Stomach (tissue), 19 donors: ENCODE measurements at places on chromosomes 7 and 10. TPM values are rescaled to one million over a fixed set of nuclear protein-coding genes. Genes with fewer than 3 reads are reported as not detected.

GRCh38 chr10:3750006-3750816, 34.8 kb downstream of the KLF6 start:
- DNase-seq: peak; percentile 78
- H3K27me3 ChIP-seq: no peaks in the 10 kb centered on the region
- H3K4me1 ChIP-seq: peaks cover 29% of the 10 kb centered on the region
- peak overlapping the region; percentile 23 for H3K4me3 ChIP-seq
- peak overlapping the region; percentile 10 for H3K27ac ChIP-seq

DNA sequence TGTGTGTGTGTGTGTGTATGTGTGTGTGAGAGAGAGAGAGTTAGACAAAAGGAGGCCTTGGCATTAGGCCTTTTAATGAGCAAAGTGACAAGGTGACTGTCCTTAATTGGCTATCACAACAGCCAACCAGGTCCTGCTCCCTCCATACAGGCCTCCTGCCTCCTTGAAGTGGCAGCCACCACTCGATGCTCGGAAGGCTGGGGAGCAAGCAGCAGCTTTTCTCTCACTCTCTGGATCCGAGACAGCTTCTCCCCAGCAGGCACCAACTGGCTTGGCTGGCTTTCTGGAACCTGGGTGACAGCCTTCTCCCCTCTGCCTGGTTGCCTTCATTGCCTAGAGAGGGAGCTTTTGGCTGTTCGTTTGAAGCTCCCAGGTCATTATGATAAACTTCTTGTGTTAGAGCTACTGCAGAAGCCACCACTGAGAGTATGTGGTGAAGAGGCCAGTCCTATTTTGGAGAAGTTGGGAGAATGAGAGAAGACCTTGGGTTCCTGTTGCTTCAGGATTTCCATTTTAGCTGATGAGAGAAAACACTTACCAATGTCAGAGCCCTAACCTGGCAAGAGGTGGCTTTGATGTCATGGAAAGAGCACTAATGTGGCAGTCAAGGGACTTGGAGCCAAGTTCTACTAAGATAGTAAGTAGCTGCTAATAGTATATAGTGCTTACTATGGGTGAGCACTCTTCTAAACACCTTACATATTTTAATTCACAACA, 37.6 kb downstream of the RPS24 start:
- H3K4me1 ChIP-seq: no peaks in the 10 kb centered on the region
- no peaks in the 10 kb centered on the region for H3K36me3 ChIP-seq
- H3K27me3 ChIP-seq: no peaks in the 10 kb centered on the region
- no peak for DNase-seq
- H3K4me3 ChIP-seq: no peak overlapping the region

DNA sequence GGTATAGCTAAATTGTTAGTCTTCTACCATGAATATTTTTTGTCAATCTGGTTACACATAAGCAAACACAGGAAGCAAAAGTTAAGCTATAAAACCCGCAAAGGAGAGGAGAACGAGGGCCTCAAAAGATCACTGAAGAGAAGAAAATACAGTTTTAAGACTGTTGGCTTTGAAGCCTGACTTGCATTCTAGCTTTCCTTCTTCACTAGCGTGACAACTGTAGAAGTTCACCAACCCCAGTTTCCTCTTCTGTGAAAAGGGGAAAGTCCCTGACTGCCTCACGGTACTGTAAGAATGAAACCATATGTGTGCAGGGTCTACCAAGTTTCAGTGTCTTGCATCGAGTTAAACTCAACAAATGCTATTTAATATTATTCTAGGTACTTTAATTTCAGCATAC, 7.5 kb upstream of the LRRN3 start:
- no peak for DNase-seq
- no peak overlapping the region for H3K4me3 ChIP-seq
- H3K36me3 ChIP-seq: no peaks in the 10 kb centered on the region
- H3K27ac ChIP-seq: no peak overlapping the region

DNA sequence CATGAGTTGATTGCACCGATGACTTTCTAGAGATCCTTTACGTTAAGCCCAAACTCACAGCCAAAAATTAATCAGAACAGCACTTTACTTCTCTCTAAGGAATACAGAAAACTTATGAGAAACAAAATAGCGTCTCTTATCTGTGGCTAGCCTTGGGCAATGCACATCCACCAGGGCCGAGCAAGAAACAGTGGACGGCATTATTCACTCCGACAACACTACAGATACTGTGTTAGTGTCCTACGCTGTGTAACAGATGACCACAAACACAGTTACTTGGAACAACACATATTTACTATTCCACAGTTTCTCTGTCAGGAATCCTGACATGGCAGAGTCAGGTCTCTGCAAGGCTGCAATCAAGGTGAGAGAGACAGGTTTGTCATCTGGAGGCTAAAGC, 598.3 kb upstream of the ADARB2 start:
- H3K4me1 ChIP-seq: no peaks in the 10 kb centered on the region
- no peak overlapping the region for H3K27ac ChIP-seq

- no peaks in the 10 kb centered on the region for H3K4me1 ChIP-seq
- no peaks in the 10 kb centered on the region for H3K27me3 ChIP-seq
- DNase-seq: no peak
- no peak overlapping the region for H3K4me3 ChIP-seq
Observed at GRCh38 chr10:30282221-30282620, 66.9 kb downstream of the MTPAP start.

DNA sequence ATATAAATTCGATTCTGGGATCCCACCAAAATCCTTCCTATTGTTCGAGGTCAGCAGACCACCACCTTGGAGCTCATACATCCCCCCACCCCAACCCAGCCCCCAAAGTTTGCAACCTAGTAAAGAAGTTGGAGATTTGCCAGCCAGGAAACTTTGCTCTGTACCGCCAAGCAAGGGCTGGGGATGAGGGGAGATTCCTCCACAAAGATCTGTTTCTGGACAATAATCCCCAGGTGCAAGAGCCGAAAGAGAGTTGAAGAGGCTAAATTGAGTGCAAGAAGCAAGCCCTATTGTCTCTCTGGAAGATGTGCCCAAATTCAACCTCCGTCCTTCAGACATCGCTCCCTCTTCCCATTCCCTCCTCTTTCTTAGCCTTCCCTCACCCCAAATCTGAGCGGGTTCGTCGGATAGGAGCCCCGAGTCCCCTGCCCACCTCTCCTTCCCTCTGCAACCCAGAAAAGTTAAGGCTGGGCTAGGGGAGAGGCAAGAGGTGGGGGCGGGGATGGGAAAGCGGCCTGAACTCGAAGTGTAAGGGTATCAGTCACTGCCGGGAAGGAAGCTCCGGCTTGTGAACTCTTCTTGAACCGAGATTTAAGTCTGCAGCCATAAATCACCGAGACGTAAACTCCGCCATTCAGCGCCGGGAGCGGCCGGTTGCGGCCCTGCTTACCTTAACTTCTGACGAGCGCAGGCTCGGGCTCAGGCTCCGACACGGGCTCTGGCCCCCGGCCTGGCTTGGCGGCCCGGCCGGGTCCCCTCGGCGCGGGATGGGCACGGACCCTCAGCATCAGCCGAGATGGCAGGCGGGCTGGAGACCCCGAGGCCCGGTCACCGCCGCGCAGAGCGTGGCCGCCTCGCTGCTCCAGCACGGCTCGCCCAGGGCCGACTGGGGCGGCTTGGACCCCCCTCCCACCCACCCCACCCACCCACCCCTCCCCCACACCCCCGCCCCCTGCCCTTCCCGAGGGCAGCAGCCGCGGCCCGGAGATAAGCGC, 10.8 kb upstream of the HOXA2 start:
- H3K27ac ChIP-seq: peak overlapping the region; percentile 96
- no peak for DNase-seq
- peaks cover 32% of the 10 kb centered on the region for H3K4me1 ChIP-seq
- peak overlapping the region; percentile 55 for H3K4me3 ChIP-seq

DNA sequence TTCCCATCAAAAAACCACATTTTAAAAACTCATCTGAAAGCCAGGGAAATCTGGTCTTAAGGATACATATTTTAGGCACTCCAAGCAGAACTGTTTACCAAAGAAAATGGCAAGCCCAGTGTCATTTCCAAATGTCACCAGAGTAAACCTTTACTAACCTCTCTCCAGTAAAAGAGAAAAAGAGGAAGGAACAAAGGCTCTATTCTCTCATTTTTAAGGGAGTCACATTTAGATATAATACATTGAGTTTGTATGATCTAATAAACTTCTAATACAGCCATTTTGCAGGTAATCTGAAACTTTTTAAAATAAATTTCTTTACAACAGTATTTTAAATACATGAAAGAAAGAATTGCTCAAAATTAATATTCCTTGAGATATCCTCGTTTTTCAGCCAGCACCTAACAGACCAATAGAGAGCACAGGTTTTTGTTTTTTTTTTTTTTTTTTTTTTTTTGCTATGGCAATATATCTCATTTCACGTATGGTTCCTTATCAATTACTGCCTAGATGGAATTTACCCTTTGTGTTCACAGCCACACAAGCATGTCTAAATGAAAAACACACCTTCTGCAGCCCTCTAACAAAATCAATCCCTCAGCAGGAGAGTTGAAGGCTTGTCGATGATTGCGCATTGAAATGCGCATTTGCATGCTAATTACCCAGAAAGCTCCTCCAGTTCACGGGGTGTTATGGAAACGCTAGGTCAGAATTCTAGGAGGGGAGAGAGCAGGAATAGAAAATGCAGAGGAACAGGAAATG, 39.8 kb upstream of the MSRB2 start:
- H3K4me1 ChIP-seq: no peaks in the 10 kb centered on the region
- no peaks in the 10 kb centered on the region for H3K27me3 ChIP-seq
- no peak overlapping the region for H3K4me3 ChIP-seq

GRCh38 chr7:833601-834258, 1.5 kb downstream of the SUN1 start:
- no peak overlapping the region for H3K4me3 ChIP-seq
- H3K36me3 ChIP-seq: peaks cover 26% of the 10 kb centered on the region
- no peaks in the 10 kb centered on the region for H3K27me3 ChIP-seq
- H3K4me1 ChIP-seq: peaks cover 80% of the 10 kb centered on the region
- H3K27ac ChIP-seq: peak overlapping the region; percentile 85

DNA sequence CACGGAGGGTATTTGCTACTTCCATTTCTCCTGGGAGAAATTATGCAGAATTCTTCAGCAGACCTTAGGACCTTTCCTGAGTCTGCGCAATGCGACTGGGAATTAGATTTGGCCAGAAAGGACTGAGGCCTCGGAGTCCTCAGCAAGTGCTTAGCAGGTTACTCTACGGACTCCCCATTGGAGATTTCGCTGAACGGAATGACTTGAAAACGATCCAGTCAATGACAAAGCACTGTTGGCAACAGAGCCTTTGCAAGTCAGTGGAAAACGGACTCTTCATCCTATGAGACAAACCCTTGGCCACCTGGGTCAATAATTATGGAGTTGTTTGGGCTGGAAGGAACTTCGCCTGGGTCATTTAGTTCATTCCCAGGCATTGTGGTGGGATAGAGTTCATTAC, 107.4 kb downstream of the FAM204A start:
- H3K27ac ChIP-seq: no peak overlapping the region
- DNase-seq: peak; percentile 17
- no peaks in the 10 kb centered on the region for H3K36me3 ChIP-seq
- peaks cover 70% of the 10 kb centered on the region for H3K27me3 ChIP-seq
- H3K4me3 ChIP-seq: no peak overlapping the region

DNA sequence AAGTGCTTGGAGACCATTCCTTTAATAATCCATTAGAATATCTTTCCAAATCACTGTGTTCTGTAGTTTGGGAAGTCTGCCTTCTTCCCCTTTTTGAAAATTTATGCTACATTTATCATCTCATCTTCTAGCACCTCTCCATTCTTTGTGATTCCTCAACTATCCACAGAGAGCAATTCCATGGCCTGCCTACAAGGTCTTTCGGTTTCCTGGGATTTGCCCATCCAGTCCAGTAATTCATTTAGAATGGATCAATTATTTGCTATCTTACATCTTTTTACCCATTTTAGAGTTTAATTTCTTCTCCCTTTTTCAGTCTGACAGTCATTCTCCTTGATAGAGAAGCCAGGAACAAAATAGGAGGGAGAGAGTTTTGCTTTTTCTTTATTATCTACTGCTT, 179.8 kb downstream of the ST7 start:
- no peaks in the 10 kb centered on the region for H3K27me3 ChIP-seq
- H3K4me3 ChIP-seq: no peak overlapping the region
- H3K36me3 ChIP-seq: peaks cover 12% of the 10 kb centered on the region
- H3K27ac ChIP-seq: no peak overlapping the region
- no peak for DNase-seq
- H3K4me1 ChIP-seq: no peaks in the 10 kb centered on the region

- no peak overlapping the region for H3K4me3 ChIP-seq
- H3K36me3 ChIP-seq: no peaks in the 10 kb centered on the region
- no peak overlapping the region for H3K27ac ChIP-seq
Observed at GRCh38 chr7:123615344-123615743, 13.7 kb downstream of the ASB15 start.

DNA sequence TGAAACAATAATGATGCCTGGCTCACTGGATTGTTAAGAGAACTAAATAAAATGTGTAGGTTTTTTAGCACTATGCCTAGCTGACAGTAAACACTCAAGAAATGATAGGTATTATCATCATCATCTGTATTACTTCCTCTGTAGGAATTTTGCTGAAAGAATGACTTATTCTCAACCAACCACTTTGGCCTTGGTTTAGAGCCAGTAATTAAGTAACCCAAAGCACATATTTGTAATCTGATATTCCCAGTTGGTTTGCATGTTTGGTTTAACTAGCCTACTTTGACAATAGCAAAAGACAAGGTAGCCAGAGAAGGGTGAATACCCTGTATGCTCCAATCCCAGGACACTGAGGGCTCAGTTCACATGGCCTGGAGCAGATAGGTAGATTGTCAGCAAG, 34.4 kb downstream of the BCAP29 start:
- peaks cover 42% of the 10 kb centered on the region for H3K36me3 ChIP-seq
- H3K27ac ChIP-seq: no peak overlapping the region
- no peaks in the 10 kb centered on the region for H3K4me1 ChIP-seq

DNA sequence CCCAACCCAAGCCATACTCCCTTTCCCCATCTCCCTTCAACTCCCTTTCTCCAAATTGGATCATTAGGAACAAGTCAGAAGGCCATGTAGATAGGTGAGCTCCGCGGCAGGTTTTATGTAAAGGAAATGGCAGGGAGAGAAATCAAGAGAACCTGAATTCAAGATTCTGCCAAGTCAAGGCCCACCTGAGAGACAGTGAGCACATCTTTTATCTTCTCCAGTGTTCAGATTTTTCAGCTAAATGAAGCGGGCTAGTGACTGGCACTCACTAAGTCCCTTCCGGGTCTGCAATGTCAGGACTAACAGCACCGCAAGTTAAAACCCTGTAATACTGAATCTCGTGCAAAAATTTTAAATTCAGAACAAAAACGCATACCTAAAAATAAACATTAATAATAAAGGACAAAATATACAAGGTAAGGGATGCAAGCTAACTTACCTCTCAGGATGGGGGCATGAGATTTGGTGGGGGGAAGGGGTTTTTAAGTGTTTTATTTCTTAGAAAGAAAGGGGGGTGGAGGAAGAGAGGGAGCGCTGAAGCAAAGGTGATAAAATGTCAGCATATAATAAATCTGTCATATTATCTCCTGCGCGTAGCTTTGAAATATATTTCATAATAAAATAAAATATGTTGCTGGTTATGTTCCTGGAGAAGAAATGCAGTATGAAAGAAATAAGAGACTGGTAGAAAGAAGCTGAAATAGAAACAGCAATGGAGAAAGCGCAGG, 17.6 kb downstream of the TCAF1 start:
- DNase-seq: no peak
- H3K27ac ChIP-seq: peak overlapping the region; percentile 55
- H3K4me3 ChIP-seq: peak overlapping the region; percentile 46
- H3K36me3 ChIP-seq: no peaks in the 10 kb centered on the region
- peaks cover 45% of the 10 kb centered on the region for H3K4me1 ChIP-seq
- H3K27me3 ChIP-seq: peaks cover 7% of the 10 kb centered on the region

GRCh38 chr7:30912731-30912985, 1.0 kb downstream of the AQP1 start:
- no peaks in the 10 kb centered on the region for H3K36me3 ChIP-seq
- H3K27ac ChIP-seq: peak overlapping the region; percentile 82
- H3K4me1 ChIP-seq: peaks cover 12% of the 10 kb centered on the region
- no peaks in the 10 kb centered on the region for H3K27me3 ChIP-seq
- peak overlapping the region; percentile 34 for H3K4me3 ChIP-seq

The ATP6V0A4 gene
- not detected for polyA plus RNA-seq

The TAS2R41 gene
- not detected for polyA plus RNA-seq

The PPP1R3C gene
- 21.1 TPM for polyA plus RNA-seq

The AKR1C4 gene
- polyA plus RNA-seq: not detected

The BRAF gene
- 4.6 TPM for polyA plus RNA-seq
